Fibroblast of pulmonary artery (primary cell): ENCODE measurements at places on chromosomes 5 and 9.
A peak's percentile ranks its signal among the peaks of the same experiment; 100 is the strongest.

GRCh38 chr5:174314261-174314660, 268.8 kb downstream of the NSG2 start:
- DNase-seq, result no peak

DNA sequence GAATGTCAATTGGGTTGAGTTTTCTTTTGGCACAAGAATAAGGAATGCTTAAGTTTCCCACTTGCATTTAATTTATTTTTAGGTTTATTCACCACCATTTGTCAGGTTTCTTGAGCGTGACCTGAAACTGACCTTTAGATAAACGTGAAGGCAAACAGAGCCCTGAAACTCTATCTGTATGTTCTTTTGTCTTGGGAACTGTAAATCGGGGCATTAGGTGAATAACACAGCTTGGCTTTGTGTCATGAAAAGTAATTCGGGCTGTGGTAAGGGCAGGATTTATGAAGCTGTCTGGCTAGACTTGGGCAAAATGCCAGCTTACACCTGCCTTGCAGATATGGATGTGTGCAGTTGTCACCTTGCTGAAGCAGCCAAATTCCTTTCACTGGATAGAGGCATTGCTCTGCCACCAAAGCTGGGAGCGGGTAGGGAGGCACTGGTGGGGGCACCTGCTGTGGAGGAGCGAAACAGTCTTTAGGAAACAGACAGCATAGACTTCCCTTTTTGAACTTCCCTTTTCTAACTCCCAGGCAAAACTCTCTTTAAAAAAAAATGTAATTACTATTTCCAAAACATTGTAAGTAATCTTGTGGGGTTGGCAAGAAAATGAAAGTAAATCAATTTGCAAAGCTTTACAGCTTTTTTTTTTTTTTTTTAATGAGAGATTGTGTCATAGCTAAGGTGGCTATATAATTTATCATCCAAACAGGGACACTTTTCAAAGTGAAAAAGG, 545.2 kb downstream of the CSNK1G3 start:
- no peak for DNase-seq

GRCh38 chr9:93276973-93277372, 93.0 kb downstream of the WNK2 start:
- DNase-seq, result no peak

DNA sequence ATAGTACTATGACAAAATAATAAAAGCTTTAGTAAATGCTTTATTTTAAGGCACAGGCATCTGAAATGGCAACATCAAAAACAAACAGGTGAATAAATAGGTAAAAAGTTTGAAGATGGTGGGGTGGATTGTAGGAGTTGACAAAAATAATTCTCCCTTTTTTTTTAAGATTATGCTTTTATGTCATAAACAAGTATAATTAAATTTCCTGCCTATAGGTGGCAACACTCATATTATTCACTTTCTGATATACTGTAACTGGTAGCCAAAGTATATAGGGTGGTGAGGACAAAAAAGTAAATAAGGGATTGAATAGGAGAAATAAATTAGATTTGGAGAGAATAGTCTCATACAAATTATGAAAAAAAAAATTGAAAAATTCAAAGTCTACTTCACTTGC, 120.0 kb upstream of the ACOT12 start:
- DNase-seq, result peak; percentile 31

DNA sequence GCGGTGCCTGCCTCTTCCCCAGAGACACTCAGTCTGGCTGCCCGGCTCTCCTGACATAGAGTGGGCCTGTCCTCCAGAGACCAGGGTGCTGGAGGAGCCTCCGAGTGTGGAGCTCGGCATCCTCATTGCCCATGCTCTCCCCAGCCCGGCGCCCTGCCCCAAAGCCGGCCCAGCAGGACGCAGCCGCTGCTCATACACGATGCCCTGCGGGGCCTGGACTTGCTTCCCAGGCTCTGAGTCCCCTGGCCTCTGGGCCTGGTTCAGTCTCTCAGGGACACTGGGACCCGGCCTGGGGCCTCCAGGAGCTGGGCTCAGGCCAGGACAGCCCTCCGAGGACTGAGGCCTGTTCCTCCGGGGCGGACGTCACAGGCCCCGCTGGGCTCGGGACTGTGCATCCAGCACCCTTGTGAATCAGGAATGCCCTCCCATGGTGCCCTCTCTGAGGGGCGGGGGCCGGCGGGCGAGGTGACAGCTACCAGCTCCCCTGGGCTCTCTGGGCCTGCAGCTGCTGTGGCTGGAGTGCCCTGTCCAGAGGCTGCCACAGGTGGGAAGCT, 23.2 kb downstream of the TPPP start:
- no peak for DNase-seq

DNA sequence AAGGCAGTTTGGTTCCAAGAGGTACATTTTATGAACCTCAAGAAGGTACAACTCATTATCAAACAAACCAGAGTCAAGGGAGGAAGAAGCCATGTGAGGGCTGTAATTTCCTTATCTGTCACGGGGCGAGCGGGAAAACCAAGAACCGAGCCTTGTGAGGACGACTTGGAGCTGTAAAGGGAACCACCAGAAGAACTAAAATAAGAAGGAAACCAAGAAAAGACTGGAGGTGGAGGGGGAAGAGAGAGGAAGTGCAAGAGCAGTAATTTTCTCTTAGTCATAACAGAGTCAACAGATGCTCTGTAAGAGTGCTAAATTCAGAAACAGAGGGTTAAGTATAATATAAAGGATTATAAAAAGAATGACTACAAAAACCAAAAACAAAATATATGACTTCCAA, 127.1 kb downstream of the DIRAS2 start:
- DNase-seq, result no peak

DNA sequence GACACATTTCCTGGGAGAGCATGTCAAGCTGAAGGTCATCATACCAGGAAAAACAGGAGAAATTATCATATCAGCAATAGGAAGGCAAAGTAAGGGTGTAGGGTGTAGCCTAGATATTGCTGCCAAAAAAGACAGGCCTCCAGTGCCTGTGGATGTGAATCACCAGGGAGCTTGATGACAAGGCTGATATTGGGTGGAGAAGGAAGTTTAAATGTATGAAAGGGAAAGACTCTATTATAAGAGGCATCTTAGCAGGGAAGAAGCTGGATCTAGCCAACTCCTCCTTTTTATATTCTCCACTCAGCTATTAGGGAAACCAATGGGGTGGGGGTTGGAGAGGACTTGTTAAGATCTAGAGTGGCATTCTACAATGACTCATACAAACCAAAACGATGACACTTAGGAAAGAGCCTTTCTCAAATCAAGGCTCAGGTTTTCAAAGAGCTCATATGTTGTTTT, 13.4 kb upstream of the TXNDC8 start:
- DNase-seq, result peak; percentile 68

DNA sequence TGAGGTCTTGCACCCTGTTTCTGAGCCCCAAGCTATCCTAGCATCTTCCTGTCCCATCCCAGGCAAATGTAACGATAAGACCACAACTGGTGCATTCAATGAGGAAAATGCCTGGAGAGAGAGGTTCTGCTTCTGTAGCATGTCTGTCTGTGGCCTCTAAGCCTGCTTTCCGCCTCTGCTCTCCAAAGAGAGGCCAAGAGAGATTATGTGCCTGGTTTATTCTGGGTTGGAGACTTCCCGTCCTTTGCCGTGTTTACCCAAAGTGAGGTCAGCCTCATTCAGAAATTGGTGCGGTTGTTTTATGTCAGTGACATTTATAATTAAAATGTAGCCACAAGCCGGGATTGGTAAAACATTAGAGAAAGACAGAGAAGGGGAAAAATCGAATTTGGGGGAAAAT, 77.8 kb downstream of the FGF1 start:
- DNase-seq, result no peak

- DNase-seq, result peak; percentile 56
Observed at GRCh38 chr5:68149189-68149588, 66.4 kb upstream of the PIK3R1 start.
